ENCODE measurements at places on chromosomes 1 and 21.

GRCh38 chr1:186183970-186184628 lies 191.0 kb downstream of the TPR start:
- DNase-seq: no peak

- DNase-seq: no peak
These were observed 59.9 kb downstream of the WNT9A start for GRCh38 chr1:227887697-227888403.

GRCh38 chr1:3553166-3553939 lies 58.0 kb downstream of the MEGF6 start:
- DNase-seq: no peak

DNA sequence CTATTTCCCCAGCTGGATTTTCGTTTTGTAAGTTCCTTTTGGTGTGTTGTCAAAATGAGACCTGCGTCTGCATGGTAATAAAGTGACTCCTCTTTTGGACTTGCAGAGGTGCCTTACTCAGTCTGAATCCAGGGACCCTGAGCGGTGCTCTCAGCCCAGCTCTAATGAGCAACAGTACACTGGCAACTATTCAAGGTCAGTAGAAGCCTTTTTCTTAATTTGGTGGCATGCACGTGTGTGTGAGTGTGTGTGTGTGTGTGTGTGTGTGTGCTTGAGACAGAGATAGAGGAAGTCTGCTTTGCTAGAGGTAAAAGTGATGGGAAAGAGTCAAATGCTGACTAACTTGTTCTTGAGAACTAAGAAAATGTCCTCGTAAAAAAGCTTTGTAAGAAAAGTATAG lies 105.4 kb downstream of the CD247 start:
- no peak for DNase-seq

DNA sequence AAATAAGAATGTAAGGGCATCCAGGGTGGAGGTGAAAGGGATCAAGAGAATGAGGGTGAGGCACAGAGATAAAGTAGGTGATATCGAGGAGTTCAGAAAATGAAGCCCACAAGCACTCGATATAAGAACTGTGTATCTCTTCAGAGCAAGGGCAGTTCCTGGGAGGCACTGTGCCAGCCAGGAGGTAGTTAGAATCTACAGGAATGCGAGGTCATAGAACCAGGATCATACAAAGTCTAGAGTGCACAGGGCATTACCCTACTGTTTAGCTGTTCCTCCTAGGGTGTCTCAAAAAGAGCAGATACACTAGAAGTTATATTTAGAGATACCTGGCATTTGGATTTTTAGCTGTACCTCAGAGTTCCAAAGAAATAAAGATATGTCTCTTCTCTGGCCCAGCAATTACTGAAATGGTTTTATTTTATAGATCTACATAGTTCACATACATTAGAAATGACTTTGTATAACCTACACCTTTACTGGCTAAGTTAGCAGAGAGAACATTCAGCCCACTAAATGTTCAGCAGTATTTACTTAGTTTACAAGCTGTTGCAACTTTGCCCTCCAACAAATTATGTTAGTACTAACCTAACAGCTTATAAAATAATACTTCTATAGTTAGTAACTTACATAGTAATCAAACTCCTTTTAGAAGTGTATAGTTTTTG lies 1.6 kb downstream of the OVAAL start:
- DNase-seq: no peak

- DNase-seq: no peak
These were observed 6.1 kb downstream of the SORT1 start for GRCh38 chr1:109391626-109392025.

- no peak for DNase-seq
These were observed 552 bp upstream of the ZNF496 start for GRCh38 chr1:247332215-247332622.

DNA sequence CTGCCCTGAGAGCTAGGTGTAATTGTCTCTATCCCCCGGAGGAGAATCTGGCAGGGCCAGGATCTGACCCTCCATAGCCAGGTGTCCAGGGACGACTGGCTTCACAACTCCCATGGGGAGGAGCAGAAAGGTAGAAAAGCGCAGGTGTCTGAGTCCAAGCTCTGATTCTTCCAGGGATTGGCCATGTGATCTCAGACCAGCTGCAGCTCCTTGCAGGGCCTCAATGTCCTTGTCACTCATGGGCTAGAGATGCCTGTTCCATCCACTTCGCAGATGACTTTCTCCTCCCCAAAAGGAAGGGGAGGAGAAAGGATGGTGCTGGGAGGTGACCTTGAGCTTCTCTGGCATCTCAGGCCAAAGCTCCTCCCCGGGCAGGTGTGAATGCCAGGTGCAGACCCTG lies 22.7 kb downstream of the HSPG2 start:
- no peak for DNase-seq

DNA sequence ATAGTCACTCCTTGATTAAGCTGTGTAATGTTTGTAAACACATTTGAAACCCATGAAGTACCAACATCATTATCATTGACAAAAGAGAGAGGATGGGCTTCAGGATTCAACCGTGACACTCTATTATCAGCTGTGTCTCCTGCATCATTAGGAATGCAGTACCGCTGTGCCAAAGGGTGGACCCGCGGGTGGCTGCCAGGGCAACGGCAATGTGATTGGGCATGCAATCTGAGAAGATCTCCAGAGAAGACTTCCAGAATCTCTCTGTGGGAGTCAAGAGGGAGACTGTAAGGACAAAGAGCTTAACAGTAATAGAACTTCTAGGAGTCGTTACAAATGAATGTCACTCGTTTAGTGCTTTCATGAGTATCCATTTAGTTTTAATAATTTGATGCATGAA lies 97.9 kb downstream of the USH2A start:
- no peak for DNase-seq

- DNase-seq: no peak
These were observed 9.2 kb downstream of the SLC2A1 start for GRCh38 chr1:42949312-42950115.

- peak; percentile 79 for DNase-seq
These were observed 9.8 kb upstream of the PRSS38 start for GRCh38 chr1:227805606-227806197.

DNA sequence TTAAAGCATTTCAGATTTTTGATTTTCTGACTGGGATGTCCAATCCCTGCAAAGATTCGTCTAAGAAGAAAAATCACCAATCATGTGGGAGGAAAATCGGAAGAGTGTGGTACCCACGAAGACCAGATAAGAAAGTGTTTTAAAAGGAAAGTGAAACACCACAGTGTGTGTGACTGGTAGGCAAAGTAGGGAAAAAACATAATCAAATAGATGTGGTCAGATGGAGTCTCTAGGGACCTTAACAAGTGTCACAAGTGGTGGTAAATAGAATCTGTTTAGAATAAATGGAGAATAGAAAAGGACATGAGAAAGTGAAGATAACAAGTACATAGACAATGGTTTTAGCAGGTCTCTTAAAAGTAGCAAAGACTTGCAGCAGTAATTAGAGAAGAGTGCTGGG lies 154.6 kb downstream of the SLC30A10 start:
- DNase-seq: no peak

- DNase-seq: no peak
These were observed 26.8 kb downstream of the ALDH9A1 start for GRCh38 chr1:165671526-165671925.

GRCh38 chr1:201357211-201357610 lies 20.3 kb downstream of the TNNT2 start:
- no peak for DNase-seq

- no peak for DNase-seq
These were observed 139.8 kb downstream of the ADSS2 start for GRCh38 chr1:244311784-244312532.

DNA sequence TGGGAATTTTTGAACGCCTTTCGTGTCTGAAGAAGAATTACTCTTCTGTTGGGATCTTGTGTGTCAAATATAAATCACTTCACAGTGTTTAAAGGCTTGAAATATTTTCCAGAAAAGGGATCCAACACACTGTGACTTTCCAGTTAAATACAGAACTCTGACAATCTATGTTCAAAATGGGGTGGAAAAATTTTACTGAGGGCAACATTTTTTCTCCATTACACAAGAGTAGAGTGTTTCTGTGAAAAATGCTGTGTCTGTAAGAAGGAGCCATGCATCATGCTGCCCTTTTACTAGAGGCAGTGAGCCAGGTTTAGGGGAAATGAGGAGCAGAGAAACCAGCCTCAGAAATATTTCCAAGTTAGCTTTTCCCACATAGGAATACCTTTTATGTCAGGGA lies 86.5 kb downstream of the VPS13D start:
- no peak for DNase-seq

- DNase-seq: no peak
These were observed 37.1 kb downstream of the TENT5C start for GRCh38 chr1:117642963-117643362.

GRCh38 chr21:43808832-43809251 lies 19.5 kb downstream of the RRP1 start:
- no peak for DNase-seq

GRCh38 chr1:68307378-68307787 lies 75.1 kb upstream of the WLS start:
- DNase-seq: no peak

DNA sequence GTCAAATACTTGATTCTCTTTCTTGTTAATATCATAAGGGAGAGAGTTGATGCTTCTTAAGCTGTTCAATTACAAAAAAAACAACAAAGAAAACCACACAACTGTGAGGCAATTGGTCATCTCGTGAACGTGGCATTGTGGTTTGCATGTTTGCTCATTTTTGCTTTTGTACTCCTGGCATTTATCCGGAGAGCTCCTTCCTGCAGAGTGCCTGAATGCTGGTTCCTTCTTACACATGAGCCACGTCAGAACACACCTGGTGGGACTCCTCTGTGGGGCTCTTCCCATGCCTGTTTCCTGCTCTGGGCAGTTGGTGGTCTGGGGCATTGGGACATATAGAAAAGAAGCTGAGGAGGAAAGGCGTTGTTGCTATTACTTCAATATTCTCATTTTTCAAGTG lies 25.7 kb downstream of the KCNK1 start:
- DNase-seq: no peak

DNA sequence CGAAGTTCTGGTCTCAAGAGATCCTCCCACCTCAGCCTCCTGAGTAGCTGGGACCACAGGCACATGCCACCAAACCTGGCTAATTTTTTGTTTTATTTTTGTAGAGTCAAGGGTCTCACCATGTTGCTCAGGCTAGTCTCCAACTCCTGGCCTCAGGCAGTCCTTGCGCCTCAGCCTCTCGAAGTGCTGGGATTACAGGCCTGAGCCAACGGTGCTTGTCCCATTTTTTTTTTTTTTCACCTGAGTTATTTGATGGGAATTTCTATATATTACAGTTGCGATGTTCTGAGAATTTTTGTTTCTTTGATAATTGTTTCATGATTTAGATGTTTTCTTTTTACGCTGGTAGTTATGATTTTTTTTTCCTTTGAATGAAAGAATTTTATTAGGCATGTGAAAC lies 2.5 kb downstream of the RABGAP1L start:
- no peak for DNase-seq

- no peak for DNase-seq
These were observed 47.3 kb upstream of the POU3F1 start for GRCh38 chr1:38093569-38094520.

GRCh38 chr1:43318831-43319230 lies 18.0 kb downstream of the TIE1 start:
- no peak for DNase-seq

- DNase-seq: no peak
These were observed 74.5 kb downstream of the LRRN2 start for GRCh38 chr1:204611036-204611435.

DNA sequence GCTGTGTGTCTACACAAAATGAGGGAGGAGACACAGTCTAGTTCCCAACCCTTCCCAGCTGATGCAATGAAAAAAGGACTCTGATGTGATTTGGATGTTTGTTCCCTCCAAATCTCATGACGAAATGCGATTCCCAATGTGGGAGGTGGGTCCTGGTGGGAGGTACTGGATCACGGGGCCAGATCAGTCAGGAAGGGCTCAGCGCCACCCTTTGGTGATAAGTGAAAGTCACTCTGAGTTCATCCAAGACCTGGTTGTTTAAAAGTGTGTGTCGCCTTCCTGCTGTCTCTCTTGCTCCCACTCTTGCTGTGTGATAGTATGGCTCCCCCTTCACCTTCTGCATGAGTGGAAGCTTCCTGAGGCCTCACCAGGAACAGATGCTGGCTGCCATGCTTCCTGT lies 63.2 kb downstream of the GNG4 start:
- DNase-seq: no peak

- DNase-seq: no peak
These were observed 57.7 kb downstream of the SCMH1 start for GRCh38 chr1:41184446-41184845.

DNA sequence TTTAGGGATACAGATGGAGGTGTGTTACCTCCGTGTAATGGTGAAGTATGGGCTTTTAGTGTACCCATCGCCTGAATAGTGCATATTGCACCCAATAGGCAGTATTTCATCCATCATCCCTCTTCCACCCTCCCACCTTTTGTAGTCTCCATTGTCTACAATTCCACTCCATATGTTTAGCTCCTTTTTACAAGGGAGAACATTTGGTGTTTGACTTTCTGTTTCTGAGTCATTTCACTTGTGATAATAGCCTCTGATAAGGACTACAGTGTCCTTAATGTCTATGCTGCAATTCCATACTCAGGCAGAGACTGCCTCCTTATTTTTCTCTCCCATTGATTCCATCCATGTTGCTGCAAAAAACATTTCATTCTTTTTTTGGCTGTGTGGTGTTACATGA lies 48.7 kb downstream of the OVGP1 start:
- no peak for DNase-seq

DNA sequence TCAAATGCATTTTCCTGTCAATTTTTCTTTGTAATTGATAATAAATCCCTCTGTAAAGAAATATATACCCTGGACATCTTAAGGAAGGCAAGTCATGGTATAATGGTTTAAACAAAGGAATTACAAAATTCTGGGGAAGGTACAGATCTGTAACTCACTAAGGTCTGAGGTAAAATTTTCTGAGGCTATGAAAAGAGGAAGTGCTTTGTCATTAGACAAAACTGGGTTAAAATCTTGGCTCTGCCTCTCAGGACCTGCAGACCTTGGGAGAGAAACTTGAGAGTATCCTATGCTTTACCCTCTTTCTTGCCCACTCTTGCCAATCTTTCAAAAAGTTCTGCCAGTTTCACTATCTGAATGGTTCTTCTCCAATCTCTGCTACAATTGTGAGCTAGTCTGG lies 26.8 kb upstream of the BEND5 start:
- no peak for DNase-seq

DNA sequence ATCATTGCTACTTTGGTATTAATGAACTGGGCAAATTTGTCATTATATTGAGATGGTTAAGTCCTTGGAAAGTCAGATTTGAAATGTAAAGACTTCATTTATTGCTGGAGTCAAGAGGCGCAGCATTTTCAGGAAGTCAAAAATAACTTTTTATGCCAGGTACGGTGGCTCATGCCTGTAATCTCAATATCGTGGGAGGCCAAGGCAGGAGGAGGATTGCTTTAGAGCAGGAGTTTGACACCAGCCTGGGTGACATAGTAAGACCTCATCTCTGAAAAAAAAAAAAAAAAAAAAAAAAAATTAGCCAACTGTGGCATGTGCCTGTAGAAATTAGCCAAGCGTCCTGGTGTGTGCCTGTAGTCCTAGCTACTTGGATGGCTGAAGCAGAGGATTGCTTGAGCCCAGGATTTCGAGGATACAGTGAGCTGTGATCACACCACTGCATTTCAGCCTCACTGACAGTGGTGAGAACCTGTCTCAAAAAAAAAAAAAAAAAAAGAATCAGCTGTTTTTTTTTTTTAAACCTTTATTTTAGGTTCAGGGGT lies 5.5 kb downstream of the HIPK1 start:
- DNase-seq: no peak

- DNase-seq: peak; percentile 67
These were observed 20.1 kb downstream of the ECE1 start for GRCh38 chr1:21270086-21270689.

- DNase-seq: no peak
These were observed 873.4 kb upstream of the ADAMTS5 start for GRCh38 chr21:27840262-27840661.
